ENCODE measurements at places on chromosomes 16 and 17.
A peak's percentile ranks its signal among the peaks of the same experiment; 100 is the strongest.

DNA sequence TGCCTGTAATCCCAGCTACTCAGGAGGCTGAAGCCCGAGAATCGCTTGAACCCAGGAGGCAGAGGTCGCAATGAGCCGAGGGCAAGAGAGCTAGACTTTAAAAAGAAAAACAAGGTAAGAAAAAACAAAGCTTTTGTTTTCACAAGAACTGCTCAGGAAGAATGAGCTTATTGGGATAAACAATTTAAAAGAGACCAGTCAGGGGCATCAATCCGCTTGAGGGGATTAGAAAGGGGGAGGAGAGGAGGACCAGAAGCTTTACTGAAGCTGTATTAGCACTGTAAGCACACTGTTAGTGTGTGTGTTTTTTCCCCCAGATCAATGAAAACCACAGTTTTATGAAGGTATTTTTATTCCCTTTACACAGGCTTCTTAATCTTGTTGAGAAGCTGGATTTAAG is 8.8 kb downstream of the TMEM170A start:
- no peak for DNase-seq

- DNase-seq = no peak
Observed at GRCh38 chr16:89344846-89345611, 127.5 kb downstream of the ZNF778 start.

GRCh38 chr17:82239926-82240505 is 11.2 kb downstream of the SLC16A3 start:
- no peak for DNase-seq

DNA sequence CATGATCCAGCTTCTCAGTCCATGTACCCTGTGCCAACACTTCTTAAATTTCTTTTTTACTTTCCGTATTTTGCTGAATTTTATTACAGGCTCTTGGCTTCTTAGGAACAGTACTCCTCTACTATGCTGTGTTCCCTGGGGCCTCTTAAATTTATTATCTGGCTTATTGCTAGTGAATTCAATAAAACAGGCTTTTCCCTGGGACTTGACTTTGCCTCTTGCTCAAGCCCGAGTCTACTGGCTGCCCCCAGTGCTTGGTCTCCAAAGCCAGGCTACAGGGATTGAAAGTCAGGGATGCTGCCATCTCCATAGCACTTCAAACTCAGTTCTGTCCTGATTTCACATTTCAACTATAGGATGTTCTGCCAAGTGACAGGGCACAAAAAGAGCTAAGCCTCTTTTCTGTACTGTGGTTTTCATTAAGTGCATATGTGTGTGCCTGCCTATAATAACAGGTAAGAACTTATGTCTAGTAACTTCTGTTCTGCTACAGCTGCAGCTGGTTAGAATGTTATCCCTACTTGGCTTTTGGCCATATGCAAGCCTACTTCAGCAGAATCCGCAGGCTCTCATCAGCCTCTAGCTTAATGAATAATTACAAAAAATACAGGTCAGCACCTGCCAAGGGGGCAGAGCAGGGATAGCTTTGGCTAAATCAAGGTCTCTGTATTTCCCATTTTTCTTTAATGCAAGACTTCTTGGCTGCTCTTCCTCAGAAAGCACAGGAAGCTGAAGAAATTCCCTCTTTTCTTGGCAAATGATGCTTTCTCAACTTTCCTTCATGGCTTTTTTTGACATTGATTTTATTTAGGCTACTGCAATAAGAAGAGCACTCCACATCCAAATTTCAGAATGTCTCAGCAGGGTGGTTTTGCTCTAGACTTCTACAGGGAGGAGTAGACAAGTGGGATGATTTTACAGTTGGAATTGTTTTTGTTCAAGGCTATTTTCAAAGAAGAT is 8.2 kb downstream of the FAM20A start:
- no peak for DNase-seq

GRCh38 chr17:66260275-66260674 is 31.1 kb upstream of the APOH start:
- DNase-seq = no peak

- DNase-seq = no peak
Observed at GRCh38 chr16:48383877-48384519, 1.2 kb downstream of the SIAH1 start.

- no peak for DNase-seq
Observed at GRCh38 chr16:78817200-78817739, 717.8 kb downstream of the WWOX start.

GRCh38 chr17:76734080-76734840 is 2.9 kb downstream of the SRSF2 start:
- no peak for DNase-seq

DNA sequence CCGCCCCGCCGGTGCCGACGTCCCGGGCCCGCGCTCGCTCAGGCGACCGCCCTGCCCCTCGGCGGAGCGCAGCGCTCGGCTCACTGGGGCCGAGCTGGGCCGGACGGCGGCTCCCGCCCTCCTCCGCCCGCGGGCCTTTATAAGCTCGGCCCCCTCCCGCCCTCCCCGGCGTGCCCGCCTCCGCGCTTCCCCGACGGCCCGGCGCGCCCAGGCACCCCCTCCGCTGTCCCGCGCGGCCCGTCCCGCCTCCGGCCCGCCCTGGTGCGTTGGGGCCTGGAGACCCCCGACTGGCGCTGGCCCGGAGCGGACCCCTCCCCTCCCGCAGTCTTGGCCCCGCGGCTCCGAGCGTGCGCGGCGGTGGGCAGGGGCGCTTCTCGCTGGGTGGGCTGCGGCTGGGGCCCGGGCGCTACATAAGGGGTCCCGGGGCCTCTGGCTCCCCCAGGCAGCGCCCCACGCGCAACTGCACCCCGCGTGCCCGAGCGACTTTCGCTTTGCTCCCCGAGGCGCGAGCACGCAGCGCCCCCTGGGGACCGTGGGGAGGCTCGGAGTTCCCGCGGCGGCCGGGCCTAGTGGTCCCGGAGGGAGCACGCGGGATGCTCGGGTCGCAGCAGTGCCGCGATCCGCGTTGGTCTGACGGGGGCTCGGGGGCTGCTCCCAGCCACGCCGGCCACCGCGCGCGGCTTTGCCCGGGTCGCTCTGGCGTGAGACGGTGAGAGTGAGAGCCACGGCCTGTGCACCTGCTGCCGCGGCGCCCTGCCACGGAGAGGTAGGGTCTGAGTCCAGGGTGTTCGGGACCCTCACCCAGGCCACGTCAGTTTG is at the start of gene PIEZO1:
TSS of gene PIEZO1 (minus strand) at position 115 of the 819 bp plus-strand sequence. CDS start 256 bp downstream, outside the sequence.
- peak; percentile 75 for DNase-seq

GRCh38 chr16:12229759-12230594 is 253.4 kb downstream of the SNX29 start:
- DNase-seq = no peak

DNA sequence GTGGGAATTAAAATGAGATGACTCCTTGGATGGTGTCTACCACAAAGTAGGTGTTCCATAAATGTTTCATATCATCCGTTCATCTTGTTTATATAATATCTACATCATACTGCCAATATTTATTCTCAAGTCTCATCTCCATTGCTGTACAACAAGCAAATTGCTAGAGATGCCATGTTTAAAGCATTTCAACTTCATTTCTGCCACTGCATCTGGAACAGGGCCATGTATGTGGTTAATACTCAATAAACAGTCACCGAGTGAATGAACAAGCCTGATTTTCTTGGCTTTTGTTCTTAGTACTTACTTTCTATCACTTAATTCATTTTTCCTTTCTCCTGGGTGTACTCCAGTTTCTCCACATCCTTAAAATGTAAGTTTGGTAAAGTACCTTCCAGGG is 107.6 kb downstream of the KCNJ2 start:
- DNase-seq = no peak

DNA sequence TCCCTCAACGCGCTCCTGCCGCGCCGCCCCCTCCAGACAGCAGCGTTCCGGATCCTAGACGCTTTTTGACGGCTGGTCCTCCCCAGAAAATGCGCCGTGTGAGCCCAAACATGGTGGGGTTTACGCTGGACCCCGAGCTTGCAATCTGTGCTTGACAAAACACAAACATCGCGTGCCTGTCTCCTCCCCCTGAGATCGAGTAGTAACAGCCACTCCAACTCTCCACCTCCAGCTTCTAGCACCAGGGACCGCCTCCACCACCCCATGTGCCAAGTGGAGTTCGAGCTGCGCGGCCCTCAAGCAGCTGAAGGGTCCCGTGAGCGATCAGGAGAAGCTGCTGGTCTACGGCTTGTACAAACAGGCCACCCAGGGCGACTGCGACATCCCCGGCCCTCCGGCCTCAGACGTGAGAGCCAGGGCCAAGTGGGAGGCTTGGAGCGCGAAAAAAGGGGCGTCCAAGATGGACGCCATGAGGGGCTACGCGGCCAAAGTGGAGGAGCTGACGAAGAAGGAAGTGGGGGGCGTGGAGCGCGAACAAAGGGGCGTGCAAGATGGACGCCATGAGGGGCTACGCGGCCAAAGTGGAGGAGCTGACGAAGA is 656 bp upstream of the GEMIN4 start:
- DNase-seq = no peak

DNA sequence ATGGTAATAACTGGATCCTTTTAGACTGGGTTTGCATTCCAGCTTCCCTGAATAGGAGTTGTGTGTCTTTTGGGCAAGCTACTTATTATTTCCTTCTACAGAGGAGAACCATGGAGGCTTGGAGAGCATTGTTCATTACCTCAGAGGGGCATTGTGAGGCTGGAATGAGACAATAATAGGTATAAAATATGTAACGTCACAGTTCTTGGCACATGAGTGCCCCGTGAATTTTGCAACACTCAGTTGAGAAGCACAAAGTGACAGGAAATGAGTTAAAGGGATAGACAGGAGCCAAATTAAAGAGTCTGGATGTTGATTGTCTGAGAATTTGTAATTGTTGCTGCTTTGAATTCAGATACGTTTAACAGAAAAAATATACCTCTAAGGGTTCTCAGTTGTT is 92.2 kb downstream of the CDH8 start:
- DNase-seq = no peak

DNA sequence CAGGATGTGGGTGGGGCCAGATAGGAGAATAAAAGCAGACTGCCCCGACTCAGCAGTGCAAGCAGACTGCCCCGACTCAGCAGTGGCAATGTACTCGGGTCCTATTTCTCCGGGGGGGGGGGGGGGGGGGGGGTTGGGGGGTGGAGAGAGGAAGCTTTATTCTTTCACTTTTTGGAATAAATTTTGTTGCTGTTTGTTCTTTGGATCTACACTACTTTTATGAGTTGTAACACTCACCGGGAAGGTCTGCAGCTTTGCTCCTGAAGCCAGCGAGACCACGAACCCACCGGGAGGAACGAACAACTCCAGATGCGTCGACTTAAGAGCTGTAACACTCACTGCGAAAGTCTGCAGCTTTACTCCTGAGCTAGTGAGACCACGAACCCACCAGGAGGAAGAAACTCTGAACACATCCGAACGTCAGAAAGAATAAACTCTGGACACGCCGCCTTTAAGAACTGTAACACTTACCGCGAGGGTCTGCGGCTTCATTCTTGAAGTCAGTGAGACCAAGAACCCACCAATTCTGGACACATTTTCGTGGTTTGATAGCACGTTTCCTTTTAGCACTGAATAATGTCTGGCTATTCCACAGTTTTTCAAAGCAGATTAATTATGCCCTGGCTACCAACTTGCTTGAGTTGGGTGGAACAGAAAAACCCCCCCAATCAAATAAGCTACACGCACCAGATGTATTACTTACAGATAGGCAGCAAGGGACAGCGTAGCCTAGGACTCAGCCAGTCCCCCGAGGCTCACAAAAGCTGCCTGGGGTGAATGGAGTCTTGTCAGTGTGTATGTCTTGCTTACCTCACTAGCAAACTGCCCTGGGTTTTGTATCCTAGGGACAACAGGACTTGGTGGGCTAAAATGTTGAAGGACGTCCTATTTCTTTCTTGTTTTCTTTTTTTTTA is 11.9 kb downstream of the FZD2 start:
- DNase-seq = no peak

- DNase-seq = no peak
Observed at GRCh38 chr16:22291860-22292318, 5.3 kb upstream of the POLR3E start.

- DNase-seq = no peak
Observed at GRCh38 chr17:29168079-29168758, 12.0 kb downstream of the MYO18A start.

DNA sequence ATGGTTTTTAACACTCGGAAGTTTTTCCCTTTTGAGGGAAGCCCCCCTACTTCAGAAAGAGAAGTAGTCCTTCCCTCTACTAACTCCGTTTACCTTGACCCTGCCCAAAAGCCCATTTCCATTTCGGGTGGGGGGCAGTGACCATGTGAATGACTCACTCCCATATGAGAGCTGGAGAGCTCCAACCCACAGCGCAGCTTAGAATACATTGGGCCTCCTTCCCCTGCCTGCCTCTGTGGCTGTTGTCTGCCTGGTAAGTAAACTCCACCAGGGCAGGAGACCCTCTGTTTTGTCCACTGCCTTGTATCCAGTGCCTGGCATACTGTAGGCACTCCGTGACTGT is 985 bp downstream of the SGSM2 start:
- DNase-seq = no peak

DNA sequence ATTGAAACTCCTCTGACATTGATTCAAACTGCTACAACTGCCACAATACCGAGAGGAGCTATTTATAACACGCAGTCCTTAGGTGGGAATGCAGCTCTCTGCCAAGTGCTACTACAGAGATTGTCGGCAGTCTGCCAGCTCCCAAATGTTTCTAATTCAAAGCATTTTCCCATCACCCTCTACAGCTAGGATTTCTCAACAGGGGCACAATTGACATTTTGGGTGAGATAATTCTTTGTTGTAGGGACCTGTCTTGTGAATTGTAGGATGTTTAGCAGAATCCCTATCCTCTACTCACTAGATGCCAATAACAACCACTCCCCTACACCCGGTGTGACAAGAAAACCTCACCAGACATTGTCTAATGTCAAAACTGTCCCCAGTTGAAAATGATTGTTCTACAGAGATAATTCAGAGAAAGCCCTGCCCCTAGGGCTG is 7.8 kb upstream of the N4BP1 start:
- no peak for DNase-seq

GRCh38 chr17:17682737-17683680 is 1.8 kb downstream of the RAI1 start:
- no peak for DNase-seq

DNA sequence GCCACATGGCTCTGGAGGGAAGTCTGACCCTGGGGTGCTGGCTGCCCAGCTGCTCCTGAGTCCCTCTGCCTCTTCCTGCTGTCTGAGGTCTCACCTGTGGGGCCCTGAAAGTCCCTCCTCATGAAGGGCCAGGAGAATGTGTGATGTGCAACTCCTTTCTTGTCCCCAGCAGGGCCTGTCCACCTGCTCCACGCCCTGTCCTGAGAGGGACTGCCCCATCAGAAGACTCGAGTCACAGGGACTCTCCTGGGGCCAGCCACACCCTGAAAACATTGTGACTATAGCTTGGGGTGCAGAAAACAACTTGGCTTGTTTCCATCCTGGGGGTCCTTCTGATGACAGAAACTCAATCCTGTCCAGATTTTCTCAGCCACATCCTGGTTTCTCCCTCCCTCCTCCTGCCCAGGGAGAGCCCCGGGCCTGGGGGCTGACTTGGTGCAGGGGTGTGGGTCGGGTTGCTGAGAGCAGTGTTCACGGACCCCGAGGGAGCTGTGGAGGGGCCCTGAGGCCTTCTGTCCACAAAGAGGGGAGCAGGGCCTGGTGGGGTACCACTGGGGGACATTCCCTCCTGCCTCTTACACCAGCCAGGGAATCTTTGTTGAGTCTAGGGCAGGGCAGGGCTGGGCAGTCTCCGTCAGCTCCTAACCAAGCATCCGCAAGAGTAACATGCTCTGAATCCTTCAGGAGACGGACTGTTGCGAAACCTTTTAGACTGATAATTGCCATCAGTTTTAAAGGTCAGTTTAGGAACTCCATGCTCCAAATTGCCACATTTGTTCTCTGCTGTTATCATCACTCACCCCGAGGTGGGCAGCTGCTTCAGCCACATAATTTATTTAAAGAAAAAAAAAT is 45.9 kb downstream of the NT5M start:
- no peak for DNase-seq

GRCh38 chr17:77507111-77507885 is 366.5 kb downstream of the SEC14L1 start:
- no peak for DNase-seq
